ENCODE measurements at places on chromosomes 6 and 20. TPM values are rescaled to one million over a fixed set of nuclear protein-coding genes. Genes with fewer than 3 reads are reported as not detected.

NHLRC1 gene
- 1.6 TPM for total RNA-seq

DNA sequence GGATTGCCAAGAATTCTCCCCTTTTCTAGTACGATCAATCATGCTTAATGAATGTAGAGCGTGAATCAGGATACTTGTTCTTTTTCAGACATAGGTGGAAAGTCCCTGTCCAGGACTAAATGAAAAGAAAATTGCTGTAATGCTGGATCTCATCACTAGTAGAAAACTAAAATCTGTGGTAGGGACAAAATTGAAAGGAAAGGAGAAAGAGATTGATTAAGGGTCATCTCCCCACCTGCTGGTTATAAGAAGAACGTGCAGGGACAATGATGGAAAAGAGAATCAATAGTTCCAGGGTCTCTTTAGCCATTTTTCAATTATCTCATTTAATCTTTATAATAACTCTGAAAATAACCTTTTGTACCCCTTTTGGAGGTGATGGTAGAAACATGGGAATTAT lies 18.7 kb upstream of the HLA-DRB1 start:
- H3K27me3 ChIP-seq, result no peaks in the 10 kb centered on the region
- H3K4me1 ChIP-seq, result no peaks in the 10 kb centered on the region
- DNase-seq, result no peak
- H3K4me3 ChIP-seq, result no peak overlapping the region
- H3K27ac ChIP-seq, result no peak overlapping the region
- H3K36me3 ChIP-seq, result no peaks in the 10 kb centered on the region

DNA sequence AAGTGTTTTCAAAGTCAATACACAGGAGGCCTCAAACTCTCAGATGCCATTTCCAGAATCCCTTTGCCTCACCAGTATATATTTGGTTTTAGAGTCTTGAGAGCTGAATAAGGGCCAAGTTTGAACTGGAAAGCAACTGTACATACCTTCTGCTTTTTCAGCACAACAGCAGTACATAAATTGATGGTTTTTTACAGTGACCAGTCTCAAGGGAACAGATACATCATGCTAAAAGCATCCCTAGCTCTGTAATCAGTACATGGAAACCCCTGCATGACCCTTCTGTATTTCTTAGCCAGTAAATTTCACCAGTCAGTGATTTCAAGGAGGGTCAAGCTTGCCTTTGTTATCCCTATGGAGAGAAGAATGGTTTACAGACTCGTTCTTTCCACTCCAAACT lies 40.6 kb upstream of the ECHDC1 start:
- H3K27me3 ChIP-seq, result no peaks in the 10 kb centered on the region
- H3K36me3 ChIP-seq, result no peaks in the 10 kb centered on the region
- no peaks in the 10 kb centered on the region for H3K4me1 ChIP-seq
- no peak overlapping the region for H3K27ac ChIP-seq

- H3K36me3 ChIP-seq, result no peaks in the 10 kb centered on the region
- no peak overlapping the region for H3K27ac ChIP-seq
- no peaks in the 10 kb centered on the region for H3K4me1 ChIP-seq
Measured at GRCh38 chr20:24777746-24778145, 171.3 kb upstream of the CST7 start.

GRCh38 chr6:47169785-47170616 lies 127.9 kb upstream of the ADGRF1 start:
- H3K27ac ChIP-seq, result no peak overlapping the region
- no peak overlapping the region for H3K4me3 ChIP-seq
- DNase-seq, result no peak
- no peaks in the 10 kb centered on the region for H3K36me3 ChIP-seq
- H3K27me3 ChIP-seq, result no peaks in the 10 kb centered on the region

- H3K4me1 ChIP-seq, result no peaks in the 10 kb centered on the region
- H3K36me3 ChIP-seq, result no peaks in the 10 kb centered on the region
- H3K27me3 ChIP-seq, result no peaks in the 10 kb centered on the region
Measured at GRCh38 chr6:17589406-17590096, 10.6 kb upstream of the FAM8A1 start.

DNA sequence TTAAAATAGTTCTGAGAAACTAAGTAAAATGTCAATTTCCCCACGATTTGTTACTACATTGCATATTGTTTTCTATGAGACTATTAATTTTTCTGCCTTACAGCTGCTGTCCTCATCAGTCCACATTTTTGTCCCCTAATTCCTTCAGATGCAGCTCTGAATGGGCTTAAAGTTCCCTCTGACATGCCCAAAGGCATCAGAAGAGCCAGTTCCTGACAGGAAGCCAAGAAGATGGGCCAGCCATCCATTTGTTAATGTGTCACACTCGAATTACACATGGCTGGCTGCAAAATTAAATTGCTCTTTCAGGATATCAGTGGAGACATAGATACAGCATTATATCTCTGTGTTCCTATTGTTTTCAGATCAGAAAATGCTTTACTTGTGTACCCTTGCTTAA lies 1223.0 kb downstream of the EPHA7 start:
- no peaks in the 10 kb centered on the region for H3K4me1 ChIP-seq
- no peak overlapping the region for H3K27ac ChIP-seq
- DNase-seq, result no peak
- H3K27me3 ChIP-seq, result no peaks in the 10 kb centered on the region
- no peak overlapping the region for H3K4me3 ChIP-seq

CASS4 gene
- total RNA-seq, result 0.17 TPM

GRCh38 chr6:161544801-161545480 lies 271.1 kb upstream of the AGPAT4 start:
- H3K27ac ChIP-seq, result no peak overlapping the region
- no peaks in the 10 kb centered on the region for H3K36me3 ChIP-seq
- H3K27me3 ChIP-seq, result no peaks in the 10 kb centered on the region

DNA sequence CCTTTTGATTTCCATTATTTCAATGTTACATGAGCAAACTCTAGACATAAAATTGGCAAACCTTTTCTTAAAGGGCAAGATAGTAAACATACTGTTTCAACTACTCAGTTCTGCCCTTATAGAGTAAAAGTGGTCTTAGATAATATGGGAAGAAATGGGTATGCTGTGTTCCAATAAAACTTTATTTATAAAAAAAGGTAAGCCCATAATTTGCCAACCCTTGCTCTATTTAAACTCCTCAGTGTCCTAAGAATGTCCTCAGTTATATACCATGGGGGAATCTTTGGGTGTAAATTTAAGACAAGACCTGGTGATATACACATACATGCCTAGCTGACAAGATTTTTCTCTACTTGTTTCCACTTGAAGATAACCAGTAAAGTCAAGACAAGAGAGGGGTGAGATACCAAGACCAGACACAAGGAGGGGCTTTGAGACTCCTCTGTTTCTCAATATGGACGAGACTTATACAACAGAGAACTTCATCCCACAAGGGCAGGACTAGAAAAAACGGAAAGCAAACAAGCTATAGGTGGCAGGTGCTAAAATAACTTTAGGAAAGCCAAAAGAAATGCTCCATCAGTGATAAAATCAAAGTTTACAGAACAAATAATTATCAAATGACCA lies 10.5 kb downstream of the SNX3 start:
- no peaks in the 10 kb centered on the region for H3K4me1 ChIP-seq
- H3K27me3 ChIP-seq, result no peaks in the 10 kb centered on the region
- no peak overlapping the region for H3K27ac ChIP-seq
- DNase-seq, result no peak
